ENCODE measurements at places on chromosomes 7 and 10.
A peak's percentile ranks its signal among the peaks of the same experiment; 100 is the strongest.

- peak; percentile 50 for DNase-seq
Observed at GRCh38 chr7:119936836-119937235, 336.1 kb upstream of the KCND2 start.

DNA sequence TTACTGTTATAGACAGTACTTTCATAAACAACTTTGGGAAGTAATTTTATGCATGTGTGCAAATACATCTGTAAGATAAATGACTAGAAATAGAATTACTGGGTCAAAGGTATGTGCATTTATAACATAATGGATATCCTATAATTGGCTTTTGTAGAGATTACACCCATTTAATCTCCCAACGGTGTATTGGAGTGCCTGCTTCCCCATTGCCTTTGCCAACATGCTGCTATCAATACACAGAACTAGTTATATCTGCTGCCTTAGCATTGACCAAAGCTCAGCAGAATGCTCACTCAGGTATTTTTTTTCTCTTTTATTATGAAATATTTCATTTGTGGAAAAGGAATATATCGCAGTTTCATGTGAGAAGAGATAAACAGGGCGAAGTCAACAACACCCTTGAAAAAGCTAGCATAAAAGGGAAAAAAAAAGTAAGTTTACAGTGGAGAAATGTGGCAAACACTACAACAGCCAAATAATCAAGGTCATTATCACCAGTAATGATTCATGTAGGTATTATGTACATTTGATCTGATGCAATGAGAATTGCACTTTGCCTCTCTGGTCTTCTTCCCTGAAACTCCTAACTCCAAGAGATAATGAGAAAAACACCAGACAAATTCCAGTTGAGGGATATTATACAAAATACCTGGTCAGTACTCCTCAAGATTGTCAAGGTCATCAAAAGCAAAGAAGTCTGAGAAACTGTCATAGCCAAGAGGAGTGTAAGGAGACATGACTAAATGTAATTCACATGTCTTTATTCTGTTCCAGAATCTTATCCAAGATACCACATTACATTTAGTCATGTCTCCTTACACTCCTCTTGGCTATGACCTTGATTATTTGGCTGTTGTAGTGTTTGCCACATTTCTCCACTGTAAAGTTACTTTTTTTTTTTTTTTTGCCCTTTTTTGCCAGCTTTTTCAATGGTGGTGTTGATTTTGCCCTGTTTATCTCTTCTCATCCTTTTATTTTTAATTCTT is 36.8 kb downstream of the MARCHF5 start:
- no peak for DNase-seq

DNA sequence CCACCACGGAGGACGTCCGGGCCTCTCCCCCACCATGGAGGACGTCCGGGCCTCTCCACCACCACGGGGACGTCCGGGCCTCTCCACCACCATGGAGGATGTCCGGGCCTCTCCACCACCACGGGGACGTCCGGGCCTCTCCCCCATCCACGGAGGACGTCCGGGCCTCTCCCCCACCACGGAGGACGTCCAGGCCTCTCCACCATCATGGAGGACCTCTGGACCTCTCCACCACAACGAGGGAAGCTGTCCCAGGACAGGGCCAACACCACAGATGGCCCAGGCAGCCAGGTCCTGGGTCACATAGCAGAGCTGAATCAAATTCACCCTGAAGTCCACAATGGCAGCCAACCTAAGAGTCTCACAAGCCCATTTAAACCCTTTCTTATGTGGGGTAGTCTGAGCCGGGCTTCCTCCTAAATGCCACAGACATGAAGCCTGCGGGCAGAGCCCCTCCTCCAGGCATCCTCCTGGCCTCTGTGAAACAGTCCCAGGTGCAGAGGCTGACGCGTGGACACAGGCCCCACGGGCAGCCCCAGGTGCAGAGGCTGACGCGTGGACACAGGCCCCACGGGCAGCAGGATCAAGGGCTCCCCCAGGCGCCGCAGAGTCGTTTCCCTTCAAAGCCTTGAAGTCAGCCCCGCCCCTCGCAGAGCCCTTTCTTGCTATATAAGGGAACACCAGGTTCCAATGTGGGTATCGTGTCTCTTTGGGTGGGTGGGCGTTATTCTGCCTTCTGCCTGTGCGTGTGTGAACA is 47.0 kb downstream of the FOXL3 start:
- no peak for DNase-seq

DNA sequence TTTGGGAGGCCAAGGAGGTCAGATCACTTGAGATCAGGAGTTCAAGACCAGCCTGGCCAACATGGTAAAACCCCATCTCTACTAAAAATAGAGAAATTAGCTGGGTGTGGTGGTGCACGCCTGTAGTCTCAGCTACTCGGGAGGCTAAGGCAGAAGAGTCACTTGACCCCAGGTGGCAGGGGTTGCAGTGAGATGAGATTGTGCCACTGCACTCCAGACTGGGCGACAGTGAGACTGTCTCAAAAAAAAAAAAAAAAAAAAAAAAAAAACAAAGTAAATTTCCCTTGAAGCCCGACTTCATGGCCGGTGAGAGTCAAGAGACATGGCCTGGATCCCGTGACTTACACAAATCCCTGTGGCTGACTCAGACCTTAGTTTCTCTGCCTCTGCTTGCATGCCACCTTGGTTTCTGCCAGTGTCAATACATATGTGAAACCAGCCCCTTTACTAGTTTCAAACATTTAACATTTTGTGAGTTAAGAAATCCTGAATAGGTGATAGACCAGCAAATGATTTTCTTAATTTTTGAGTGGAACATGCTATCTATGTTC is 62.8 kb downstream of the ZEB1 start:
- DNase-seq: no peak

DNA sequence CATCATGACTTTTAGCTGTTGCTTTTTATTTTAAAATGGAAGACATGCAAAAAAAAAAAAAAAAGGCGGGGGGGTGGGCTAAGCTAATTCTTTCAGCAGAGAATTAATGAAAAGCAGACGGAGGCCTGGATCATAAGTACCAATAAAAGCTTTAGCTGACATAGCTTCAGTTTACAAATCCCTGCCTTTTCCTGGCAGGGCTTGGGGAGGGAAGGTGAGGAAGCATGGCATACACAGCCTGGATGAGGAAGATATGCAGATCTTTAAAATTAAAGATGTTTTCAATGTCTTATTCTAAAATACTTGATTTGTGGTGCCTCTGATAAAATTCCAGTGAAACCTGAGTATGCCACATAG is 57.0 kb downstream of the ICA1 start:
- peak; percentile 10 for DNase-seq

DNA sequence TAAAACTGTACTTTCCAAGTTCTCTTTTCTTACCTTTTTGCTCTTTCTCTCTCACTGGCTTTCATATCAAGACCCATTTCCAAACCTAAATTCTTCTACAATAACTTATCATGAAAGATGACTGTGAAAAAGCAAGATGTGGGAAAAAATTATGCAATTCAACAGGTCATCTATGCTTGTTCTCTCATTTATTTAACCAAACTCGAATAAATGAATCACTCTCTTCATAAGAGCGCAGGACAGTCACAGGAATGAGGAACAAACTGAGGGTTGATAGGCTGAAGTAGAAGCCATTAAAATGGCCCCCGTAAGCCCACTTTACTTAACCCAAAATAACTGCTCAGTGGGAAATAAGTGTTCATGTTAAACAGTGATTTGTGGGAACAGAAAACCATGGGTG is 1289.7 kb upstream of the SORCS1 start:
- DNase-seq: no peak

GRCh38 chr7:40329601-40330153 is 194.9 kb downstream of the SUGCT start:
- DNase-seq: peak; percentile 31

GRCh38 chr10:109913306-109913892 is 9.9 kb downstream of the XPNPEP1 start:
- no peak for DNase-seq

- DNase-seq: no peak
Observed at GRCh38 chr10:56586461-56586891, 225.4 kb upstream of the ZWINT start.

DNA sequence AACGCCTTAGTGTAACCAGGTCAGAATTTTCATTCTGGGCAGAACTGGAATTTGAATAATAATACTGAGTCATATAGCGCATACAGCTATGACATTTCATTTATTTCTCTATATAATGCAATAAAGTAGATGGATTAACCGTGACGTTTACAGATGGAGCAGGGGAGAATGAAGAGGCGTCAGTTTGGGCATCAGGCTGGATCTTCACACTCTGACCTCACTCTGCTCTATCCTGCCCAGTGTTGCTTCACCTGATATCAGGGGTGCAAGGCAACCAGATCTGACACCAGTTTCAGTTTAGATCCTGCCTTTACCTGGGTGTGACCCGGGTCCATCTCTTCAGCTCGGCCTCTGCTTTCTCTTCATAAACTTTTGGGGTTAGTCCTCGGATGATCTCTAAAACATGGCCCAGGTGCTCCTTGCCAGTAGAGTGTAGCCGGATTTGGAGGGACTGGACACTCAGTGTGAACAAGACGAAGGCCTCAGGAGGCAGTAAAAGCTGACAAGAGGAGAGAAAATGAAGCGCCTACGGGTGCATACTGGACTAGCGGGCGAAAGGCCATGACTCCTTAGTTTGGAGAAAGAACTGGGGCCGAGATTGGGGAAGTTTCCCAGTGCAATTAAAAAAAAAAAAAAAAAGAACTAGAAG is 1.4 kb upstream of the ZYX start:
- no peak for DNase-seq

- no peak for DNase-seq
Observed at GRCh38 chr7:87624628-87625027, 3.6 kb upstream of the RUNDC3B start.

GRCh38 chr10:9743639-9744038 is 1274.0 kb upstream of the CELF2 start:
- no peak for DNase-seq

- no peak for DNase-seq
Observed at GRCh38 chr10:76735866-76736265, 901.7 kb downstream of the KCNMA1 start.

DNA sequence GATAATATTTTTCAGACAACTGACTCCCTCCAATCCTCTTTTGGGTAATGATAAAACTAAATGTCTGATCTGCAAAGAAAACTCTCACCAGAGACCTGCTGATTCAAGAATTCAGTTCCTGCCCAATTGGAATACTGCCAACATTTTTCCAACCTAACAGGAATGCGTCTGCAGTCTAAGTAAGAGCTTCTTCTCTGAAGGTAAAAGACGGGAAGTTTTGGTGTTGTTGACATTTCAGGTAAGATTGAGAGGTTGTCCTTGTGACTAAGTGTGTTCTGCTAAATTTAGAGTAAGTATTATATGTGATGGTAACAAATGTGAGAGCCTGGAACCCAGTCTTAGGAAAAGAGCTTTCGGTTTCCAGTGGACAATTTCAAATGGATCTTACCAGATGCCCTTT is 17.6 kb downstream of the IFIT5 start:
- peak; percentile 46 for DNase-seq

DNA sequence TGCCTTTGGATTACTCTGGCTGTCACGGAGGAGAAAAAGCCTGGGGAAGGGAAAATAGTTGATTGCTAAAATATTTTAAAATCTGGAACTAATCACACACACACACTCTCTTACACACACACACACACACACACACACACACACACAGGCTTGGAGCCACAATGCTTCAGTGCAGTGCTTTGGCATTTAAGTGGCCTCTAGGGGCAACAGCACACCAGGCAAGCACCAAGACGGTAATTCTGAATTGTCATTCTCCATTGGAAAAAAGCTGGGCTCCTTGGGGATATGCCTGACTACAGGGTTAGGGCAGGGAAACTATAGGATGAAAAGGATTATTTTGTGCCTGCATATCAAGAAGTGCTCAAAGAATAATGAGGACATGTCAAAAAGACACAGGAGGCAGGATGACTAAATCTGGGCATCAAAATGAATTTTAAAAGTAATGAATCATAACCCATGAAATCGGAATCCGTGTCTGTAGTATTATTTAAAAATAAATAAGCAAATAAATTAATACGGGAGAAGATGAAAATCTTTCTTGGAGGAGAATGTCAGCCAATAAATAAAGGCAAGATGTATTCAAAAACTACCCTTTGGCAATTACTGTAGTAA is 30.4 kb upstream of the DDC start:
- DNase-seq: peak; percentile 19

GRCh38 chr10:30747633-30748032 is 118.1 kb upstream of the LYZL2 start:
- no peak for DNase-seq

DNA sequence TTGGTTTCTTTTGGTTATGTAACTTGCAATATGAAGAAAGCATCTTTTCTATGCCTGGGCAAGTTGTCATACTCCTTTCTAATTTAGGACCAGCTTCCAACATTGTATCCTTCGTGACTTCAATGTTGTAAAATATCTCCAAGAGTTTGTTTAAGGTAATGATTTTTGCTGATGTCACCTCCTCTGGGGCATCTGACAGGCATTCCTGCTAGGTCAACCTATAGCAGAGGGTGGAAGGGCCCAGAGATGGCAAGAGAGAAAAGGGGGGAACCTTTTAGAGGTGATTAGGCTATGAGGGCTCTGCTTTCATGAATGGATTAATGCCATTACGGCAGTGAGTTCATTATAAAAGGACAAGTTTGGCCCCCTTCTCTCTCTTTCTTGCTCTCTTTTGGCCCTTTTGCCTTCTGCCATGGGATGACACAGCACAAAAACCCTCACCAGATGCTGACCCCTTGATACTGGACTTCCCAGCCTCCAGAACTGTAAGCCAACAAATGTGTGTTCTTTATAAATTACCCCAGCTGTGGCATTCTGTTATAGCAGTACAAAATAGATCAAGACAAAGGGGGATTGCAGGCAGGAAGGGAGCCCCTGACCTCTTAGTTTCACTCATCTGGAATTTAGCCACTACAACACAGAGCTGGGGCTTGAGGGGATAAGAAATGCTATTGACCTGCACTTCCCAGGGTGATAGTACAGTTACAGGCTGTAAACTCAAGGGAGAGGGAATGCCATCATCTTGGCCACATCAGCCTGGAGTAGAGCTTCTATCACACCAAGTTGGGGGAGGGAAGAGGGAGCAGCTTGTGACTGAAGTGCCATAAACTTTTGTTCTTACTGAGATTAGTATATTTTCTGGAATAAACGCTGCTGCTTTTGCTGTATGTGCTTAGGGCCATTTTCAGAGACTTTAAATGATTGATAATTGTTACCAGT is 195.9 kb downstream of the CFTR start:
- DNase-seq: no peak

GRCh38 chr7:116689790-116690259 is 17.8 kb downstream of the MET start:
- no peak for DNase-seq

GRCh38 chr10:103745341-103746247 is 109.8 kb downstream of the SH3PXD2A start:
- no peak for DNase-seq

GRCh38 chr10:79392020-79392398 is 44.7 kb downstream of the PPIF start:
- no peak for DNase-seq
